ENCODE measurements at places on chromosomes 12 and 14.

GRCh38 chr14:99125113-99125512 is 146.9 kb downstream of the BCL11B start:
- no peak for DNase-seq

DNA sequence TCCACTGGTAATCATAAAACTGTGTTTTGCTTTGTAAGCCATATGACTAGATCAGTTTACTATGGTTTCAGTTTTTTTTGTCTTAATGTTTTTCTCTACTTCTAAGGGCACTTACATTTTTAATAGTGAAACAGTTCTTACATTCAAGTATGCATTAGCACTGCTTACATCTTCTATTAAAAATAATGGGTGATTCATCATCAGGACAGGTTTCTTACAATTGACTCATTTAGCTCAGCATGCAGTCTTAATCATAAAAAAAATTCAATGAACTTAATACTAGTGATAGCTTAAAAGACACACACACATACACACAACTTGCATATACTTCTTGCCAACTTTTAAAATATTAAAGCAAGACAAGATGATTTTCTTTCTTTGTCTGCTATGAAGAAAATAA is 845.7 kb upstream of the USP15 start:
- DNase-seq, result no peak

- no peak for DNase-seq
These were observed 90.0 kb upstream of the CDKN3 start for GRCh38 chr14:54306806-54307205.

DNA sequence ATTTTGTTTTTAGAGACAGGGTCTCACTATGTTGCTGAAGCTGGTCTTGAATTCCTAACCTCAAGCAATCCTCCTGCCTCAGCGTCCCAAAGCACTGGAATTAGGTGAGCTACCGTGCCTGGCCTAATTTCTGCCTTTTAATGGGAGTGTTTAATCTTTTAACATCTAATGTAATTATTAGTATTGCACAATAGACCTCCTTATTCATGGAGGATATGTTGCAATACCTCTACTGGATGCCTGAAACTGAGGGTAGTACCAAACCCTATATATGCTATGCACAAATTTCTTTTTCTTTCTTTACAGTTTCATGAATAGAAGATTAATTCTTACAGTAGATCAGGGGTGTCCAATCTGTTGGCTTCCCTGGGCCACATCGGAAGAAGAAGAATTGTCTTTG is 47.8 kb downstream of the MYRFL start:
- DNase-seq, result no peak

- no peak for DNase-seq
These were observed 65.4 kb downstream of the C14orf132 start for GRCh38 chr14:96104469-96105057.

DNA sequence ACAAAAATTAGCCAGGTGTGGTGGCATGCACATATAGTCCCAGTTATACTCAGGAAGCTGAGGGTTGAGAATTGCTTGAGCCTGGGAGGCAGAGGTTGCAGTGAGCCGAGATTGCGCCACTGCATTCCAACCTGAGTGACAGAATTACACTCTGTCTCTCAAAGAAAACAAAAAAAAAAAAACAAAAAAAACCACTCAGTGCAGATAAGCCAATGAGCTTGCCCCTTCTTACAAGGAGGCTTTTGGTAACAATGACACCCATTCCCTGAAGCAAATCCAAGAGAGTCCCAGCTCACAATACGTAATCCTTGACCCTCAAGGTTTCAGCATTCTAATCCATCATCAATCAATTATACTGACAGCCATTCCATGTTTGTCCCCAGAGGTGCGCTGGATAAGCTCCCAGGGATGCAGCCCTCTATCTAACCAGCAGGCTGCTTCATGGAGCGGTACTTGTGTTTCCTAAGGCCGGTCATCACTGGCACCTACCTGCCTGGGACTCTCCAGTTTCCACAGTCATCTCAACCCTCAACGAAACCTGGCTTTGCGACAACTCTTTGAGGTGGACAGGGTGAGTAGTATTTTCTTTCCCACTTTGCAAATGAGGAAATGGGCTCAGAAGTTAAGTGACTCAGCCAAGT is 12.4 kb downstream of the GCN1 start:
- DNase-seq, result no peak

DNA sequence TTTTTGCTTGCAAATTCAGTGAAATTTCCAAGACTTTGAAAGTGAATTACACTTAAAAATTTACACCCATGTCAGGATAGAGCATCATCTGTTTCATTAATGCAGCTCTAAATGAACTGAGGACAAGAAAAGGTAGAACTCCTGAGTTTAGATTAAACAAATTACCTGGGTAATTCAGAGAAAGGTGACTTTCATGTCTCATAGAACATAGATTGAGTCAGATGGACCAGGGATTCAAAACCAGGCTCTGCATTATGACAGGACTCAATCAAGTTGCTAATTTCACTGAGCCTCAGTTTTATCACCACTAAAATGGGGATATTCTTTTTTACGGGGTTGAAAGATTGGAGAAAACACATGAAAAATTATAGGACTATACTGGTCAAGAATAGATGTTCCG is 4.5 kb downstream of the ARHGDIB start:
- DNase-seq, result no peak

DNA sequence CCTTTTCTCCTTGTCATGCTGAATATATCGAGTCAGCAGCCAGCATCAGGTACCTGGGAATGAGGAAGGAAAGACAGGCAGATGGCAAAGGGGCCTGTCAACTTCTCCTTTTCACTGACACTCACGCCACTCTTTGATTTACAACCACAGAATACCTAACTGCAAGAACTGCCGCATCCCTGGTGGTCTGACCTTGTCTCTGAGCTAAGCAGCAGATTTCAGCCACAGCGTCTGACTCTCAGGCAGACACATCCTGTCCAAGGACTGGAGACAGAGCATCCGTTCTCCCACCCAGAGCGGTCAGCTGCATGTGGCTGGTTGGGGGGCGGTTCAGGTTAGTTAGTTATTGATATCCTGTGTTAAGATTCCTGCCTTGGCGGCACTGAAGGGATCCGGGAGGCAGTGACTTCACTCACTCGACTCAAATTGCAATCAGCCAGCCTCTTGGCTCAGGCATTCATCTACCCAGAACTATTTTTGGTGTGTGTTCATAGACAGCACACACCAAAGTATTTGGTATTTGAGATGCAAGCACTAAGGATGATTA is 11.2 kb upstream of the MAP1LC3B2 start:
- no peak for DNase-seq

- DNase-seq, result no peak
These were observed 313.1 kb downstream of the SLC6A15 start for GRCh38 chr12:84599539-84599938.

GRCh38 chr12:120056739-120057138 is 59.8 kb downstream of the RAB35 start:
- no peak for DNase-seq

GRCh38 chr12:87925021-87925420 is 104.2 kb downstream of the C12orf50 start:
- no peak for DNase-seq

DNA sequence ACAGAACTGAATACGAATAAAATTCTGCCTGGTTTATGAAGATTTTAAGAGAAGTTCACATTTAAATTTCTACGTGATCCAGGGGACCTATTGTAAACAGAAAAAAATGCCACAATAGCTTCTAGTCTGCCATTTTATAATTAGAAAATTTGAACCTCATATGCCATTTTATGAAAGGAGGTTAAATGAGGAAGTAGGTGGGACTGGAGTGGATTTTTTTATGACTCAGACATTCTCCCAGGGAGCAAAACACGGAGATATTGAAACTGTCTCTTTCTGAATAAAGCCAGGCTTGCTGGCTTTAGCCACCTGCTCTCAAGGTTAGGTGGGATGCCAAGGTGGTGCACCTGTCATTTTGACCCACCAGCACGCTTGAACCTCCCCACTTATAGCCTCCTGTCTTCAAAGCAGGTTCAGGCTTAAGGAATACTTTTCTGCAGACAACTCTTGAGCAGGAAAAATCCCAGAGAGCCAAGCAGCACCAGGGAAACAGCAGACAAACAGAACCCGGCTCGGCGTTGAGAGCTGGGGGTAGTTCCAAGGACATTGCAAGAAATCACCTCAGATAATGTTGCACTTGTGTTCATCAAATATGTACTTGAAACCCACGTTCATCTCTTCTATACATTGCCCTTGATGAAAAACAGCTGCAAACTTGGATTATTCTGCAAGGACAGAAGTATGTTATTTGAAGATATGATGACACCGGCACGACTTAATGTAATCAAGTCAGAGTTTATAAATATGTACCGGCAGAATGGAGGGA is 203.7 kb downstream of the PPM1H start:
- DNase-seq, result no peak

- DNase-seq, result peak; percentile 87
These were observed 9.8 kb upstream of the HSP90AA1 start for GRCh38 chr14:102096569-102097188.
